ENCODE measurements at places on chromosomes 6 and 20. TPM values are rescaled to one million over a fixed set of nuclear protein-coding genes. Genes with fewer than 3 reads are reported as not detected.

NHLRC1 gene
- 2.1 TPM for total RNA-seq

AIF1 gene
- not detected for total RNA-seq

SLC17A3 gene
- not detected for total RNA-seq

SLC12A5 gene
- total RNA-seq = not detected

TCF15 gene
- under 0.01 TPM for total RNA-seq

NKX2-2 gene
- not detected for total RNA-seq
